ENCODE measurements at places on chromosomes 5 and 9.

GRCh38 chr9:37426846-37427245 lies 4.3 kb downstream of the GRHPR start:
- no peak for DNase-seq

DNA sequence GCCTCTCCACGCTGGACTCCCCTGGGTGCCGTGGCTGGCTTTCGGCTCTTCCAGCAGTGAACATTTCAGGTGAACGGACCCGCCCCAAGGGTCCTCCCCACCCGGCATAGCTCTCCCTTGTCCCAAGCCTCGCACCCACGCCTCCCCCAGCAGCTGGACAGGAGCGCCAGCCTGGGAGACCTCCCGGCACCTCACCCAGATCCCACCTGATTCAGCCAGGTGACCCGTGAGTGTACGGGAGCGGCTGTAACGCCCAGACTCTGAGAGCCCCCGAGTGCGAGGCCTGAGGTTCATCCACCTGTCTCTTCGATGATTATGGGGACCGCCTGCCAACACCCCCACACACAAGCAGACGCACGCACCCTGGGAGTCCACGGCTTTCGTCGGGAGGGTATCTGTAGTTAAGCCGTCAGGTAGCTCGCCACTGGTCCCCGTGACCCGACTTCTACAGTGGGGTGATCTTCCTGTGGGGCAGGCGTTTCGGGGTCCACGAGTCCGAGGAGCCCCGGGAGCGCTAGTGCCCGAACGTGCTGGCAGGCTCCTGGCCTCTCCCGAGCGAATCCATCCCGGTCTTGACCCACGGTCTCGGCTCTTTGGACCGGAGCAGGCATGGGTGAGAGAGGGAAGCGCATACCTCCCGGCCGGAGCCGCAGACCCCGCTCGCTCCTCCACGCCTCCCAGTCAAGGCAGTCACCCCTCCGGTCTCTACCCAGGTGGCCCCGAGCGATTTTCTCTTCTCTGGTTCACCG lies 14.9 kb downstream of the TRIM7 start:
- DNase-seq, result no peak

DNA sequence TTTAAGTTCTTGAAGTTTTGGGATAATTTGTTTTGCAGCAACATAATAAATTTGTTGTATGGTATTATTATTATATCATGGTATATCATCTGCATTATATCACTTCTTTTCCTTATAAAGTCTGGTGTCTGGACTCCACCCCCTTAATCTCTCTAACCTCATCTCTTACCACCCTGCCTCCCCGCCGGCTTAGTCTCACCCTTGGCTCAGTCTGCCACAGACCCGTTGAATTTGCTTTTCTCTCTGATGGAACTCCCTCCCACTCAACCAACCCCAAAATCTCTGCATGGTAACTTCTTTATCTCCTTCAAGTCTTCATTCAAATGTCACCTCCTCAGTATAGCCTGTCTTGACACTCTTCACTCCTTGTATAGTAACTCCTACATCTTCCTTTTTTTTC lies 29.6 kb upstream of the MATR3 start:
- DNase-seq, result no peak

GRCh38 chr5:98796197-98796972 lies 22.9 kb downstream of the RGMB start:
- DNase-seq, result no peak

DNA sequence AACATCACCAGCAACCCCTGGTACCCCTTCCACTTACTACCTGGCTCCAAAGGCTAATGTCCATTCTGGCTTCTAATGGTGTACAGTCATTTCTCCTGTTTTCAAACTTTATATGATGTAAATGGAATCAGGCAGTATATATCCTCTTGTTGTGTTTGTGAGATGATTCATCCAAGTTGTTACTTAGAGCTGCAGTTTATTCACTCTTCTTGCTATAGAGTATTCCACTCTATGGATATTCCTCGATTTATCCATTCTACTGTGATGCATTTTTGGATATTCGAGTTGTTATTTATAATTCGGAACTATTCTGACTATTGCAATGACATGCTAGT lies 32.4 kb downstream of the IRF1 start:
- no peak for DNase-seq

- DNase-seq, result no peak
Observed at GRCh38 chr5:124261848-124262247, 484.6 kb downstream of the ZNF608 start.

DNA sequence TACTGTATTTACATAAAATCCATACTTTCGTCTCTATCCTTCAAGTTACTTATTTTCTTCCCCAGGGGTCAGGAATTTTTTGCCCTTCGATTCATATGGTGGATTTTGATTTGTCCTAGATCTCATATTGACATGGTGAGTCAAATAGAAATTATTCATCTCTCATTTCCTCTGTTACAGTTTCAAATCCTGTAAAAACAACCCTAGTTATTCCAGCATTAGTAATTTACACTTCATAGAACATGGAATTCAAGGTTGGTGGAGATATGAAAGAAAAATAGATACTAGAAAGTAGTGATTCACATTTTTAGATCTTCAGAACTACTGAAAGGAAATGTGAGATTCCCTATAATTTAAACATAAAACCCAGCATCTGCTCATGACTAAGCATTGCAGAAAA lies 1331.0 kb upstream of the CDH9 start:
- no peak for DNase-seq

GRCh38 chr5:102090770-102091169 lies 205.3 kb downstream of the SLCO4C1 start:
- no peak for DNase-seq

DNA sequence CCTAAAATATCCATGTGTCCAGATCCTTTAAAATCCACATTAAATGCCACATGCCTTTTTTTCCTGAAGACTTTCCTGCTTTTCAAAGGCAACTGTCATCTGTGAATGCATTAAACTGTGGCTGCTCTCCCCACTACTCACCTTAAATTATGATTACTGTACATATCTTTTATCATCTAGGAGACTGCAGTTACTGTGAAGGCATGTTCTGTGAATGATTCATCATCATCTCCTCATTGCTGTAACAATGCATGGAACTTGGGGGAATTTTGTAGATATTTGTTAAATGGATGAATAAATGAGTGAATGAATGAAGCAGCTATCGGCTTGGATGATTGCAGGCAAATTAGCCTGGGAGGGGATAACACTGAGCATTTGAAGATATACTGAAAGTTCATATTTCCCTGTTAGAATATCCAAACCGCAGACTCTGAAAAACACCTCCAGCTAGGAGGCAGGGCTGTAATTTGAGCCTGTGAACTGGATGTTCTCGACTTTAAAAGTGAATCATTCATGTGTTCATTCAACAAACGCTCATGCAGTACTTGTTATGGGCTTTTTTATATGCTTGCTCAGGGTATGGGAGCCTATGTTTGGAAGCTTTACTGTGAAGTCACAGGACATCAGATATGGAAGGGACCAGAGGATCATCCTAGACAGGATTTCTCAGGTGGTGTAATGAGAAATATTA lies 519.2 kb downstream of the KIF4B start:
- DNase-seq, result no peak

GRCh38 chr9:112262577-112262976 lies 70.8 kb downstream of the PTBP3 start:
- no peak for DNase-seq

- no peak for DNase-seq
Observed at GRCh38 chr5:133081036-133081435, 29.2 kb downstream of the HSPA4 start.

- DNase-seq, result peak; percentile 16
Observed at GRCh38 chr9:91422758-91423711, 597 bp downstream of the NFIL3 start.

GRCh38 chr9:35854091-35854762 lies 16.0 kb downstream of the OR13J1 start:
- DNase-seq, result no peak

Measured in stimulated activated CD4-positive, alpha-beta T cell treated with anti-CD3 and anti-CD28 coated beads, Interleukin-15, amount 100 ng/mL, for 1 hour (primary cell).